Osteoblast (primary cell): ENCODE measurements at places on chromosomes 7 and 10. TPM values are rescaled to one million over a fixed set of nuclear protein-coding genes. Genes with fewer than 3 reads are reported as not detected.

- DNase-seq = no peak
Observed at GRCh38 chr7:132494474-132494873, 81.8 kb downstream of the PLXNA4 start.

DNA sequence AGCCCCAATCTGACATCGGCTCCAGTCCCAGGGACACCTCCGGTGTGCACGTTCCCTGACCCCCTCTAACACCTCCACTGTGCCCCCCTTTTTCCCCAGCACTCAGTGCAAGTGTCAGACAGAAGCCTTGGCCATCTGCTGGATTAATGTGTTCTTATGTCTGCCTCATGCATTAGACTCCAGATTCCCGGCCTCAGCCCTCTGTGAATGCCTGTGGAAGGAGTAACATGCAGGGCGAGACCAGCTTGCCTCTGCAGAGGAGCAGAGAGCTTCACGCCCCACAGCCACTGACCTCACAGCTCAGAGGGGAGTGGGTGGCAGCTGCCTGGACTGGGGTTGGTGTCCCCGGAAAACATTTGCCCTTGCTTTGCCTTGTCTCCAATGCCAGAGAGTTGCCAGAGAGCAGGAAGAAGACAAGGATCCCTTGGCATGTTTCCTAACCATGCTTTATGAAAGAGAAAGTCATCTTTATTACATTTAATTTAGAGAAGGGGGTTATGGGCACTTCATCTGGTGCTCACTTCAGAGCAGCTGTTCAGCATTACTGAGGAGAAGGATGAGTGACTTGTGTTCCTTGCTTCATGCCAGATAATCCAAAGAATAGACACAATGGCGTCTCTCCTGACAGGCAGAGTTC is 91.6 kb upstream of the CXCL12 start:
- peak; percentile 78 for DNase-seq

- no peak for DNase-seq
Observed at GRCh38 chr10:96365571-96365970, 6.8 kb upstream of the OPALIN start.

GRCh38 chr7:19815546-19815945 is 42.1 kb upstream of the TMEM196 start:
- no peak for DNase-seq

DNA sequence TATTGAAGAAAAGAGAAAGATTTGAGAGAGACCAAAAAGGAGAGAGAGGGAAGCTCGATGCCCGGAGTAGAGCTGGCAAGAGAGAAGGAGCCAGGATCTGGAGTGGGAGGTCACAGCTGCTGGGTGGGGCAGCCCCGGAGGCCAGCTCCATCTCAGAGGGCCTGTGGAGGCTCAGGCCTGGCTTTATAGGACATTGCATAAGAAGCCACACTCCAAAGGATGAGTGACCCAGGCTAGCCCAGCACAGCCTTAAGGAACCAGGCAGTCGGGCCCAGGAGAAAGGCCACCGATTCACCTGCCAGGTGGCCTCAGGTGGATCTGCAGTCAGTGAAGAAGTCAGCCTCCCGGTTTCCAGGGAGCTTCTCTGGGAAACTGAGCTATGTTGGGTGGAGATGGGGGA is 676 bp downstream of the PLAC9 start:
- DNase-seq = peak; percentile 68

- no peak for DNase-seq
Observed at GRCh38 chr10:62616885-62617590, 187.5 kb upstream of the ADO start.

- no peak for DNase-seq
Observed at GRCh38 chr7:1922071-1922869, 252.2 kb downstream of the ELFN1 start.

GRCh38 chr10:97081621-97082235 is 104.0 kb downstream of the SLIT1 start:
- peak; percentile 86 for DNase-seq

DNA sequence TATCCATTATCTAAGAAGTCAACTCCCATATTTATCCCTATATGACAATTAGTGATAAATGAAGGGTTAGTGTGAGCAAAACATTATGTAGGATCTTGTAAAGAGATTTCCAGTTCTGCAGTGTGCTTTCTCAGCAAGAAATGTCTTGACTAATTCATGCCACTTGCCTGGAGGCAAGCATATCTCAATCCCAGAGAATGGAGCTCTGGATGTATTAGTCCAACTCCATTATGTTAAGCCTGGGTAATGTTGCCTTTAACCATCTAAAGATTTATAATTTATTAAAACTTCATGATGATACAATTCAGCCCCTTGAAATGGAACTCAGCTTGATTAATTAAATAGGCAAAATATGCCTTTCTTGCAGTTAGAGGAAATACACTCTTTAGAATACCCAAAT is 1079.9 kb upstream of the LRRTM3 start:
- no peak for DNase-seq

GRCh38 chr7:66859794-66860645 is 61.0 kb upstream of the TMEM248 start:
- no peak for DNase-seq

- peak; percentile 66 for DNase-seq
Observed at GRCh38 chr7:141649137-141649864, 52.7 kb downstream of the DENND11 start.

DNA sequence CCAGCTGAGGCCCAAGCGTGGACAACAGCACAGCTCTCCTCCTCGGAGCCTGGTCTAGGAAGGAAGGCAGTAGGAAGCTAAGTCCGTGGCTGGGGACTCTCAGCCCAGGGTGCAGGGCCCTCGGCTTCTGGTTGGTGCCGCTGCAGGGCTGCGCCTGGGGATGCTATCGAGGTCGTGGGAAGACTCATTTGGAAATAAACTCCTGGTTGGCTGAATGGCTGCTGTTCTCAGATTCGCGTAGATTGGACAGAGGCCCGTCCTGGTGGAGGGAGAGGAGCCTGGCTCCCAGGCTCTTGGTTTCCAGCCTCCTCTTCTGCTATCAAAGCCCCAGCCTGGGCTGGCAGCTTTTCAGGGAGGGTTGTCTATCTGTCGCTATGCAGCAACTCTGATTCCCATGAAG is 152.6 kb upstream of the FZD8 start:
- peak; percentile 32 for DNase-seq

DNA sequence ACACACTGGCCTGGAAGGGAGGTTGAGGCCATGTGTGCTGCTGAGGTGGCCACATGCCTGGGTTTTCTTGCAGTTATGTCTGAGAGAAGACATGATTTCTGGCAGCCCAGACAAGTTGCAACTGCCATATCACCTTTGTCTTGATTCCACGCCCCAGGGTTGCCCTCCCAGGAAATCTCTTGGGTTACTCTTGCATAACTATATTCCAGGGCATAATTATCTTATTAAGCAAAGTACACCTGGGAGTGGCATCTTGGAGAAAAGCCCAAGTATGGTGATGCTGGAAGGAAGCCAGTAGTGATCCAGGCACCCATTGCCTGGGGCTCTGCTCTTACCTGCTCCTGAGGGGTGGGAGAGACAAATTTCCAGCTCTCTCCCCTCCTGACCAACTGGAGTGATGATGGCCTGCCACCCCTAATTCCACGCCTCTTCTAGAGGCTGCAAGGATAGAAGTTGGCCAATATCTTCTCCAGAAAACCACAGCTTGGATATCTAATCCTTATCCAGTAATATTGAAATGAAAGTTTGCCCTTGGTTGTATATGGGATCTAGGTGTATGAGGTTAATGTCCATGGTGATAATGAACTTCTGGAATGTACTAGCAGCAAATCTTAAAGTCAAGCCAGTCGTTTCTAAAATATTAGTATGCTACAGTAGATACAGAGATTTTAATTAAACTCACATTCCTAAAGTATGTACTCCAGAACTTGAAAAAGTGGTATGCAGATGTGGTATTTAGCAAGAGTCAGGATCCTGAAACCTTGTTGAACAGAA is 5.0 kb downstream of the AKR1B10 start:
- no peak for DNase-seq

HOXA9 gene
- total RNA-seq = 15.3 and 19.5 TPM in 2 replicates

STEAP1B gene
- 31.8 and 40.4 TPM in 2 replicates for total RNA-seq

MLLT10 gene
- 37.6 and 44.8 TPM in 2 replicates for total RNA-seq

CALN1 gene
- total RNA-seq = under 0.01 TPM in 1 of 2 replicates, not detected in the other

CLCN1 gene
- under 0.01 TPM in 2 replicates for total RNA-seq

GRM3 gene
- total RNA-seq = not detected in 2 replicates

ATRNL1 gene
- total RNA-seq = 1.2 and 1.4 TPM in 2 replicates

MRPS33 gene
- total RNA-seq = 23.2 and 29.5 TPM in 2 replicates

ITGB8 gene
- total RNA-seq = 30.9 and 35.1 TPM in 2 replicates
